ENCODE measurements at places on chromosomes 2 and 18.

GRCh38 chr2:230908595-230909191 is 16.3 kb downstream of the GPR55 start:
- peaks cover 15% of the 10 kb centered on the region for H3K4me1 ChIP-seq
- peak; percentile 92 for DNase-seq
- H3K4me3 ChIP-seq: no peak overlapping the region
- H3K27me3 ChIP-seq: peaks cover 3% of the 10 kb centered on the region

DNA sequence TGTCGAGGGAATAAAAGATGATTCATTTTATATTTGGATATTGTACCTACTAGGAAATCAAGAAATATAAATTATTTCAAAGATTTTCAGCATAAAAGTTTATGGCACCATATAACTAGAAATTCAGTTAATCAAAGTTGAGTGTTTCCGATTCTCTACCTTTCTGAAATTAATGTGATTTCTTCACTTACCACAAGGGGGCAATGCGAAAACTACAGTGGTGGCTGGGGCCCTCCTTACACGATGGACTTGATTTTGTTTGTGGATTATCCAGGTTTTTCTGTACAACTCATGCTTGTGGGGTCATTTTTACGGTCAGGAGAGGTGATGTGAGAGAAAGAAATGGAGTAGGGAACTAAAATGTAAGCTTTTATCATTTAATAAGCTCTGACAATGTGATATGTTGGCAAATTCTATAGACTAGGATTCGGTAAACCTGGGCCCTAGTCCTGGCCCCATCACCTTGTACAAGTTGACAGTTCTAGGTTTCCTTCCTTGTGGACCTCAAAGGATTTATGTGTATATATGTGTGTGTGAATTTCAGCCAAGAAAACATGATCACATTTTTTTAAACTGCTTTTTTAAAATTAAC is 47.6 kb downstream of the G6PC2 start:
- H3K27me3 ChIP-seq: peaks cover 12% of the 10 kb centered on the region
- no peaks in the 10 kb centered on the region for H3K4me1 ChIP-seq
- no peaks in the 10 kb centered on the region for H3K36me3 ChIP-seq
- no peak overlapping the region for H3K27ac ChIP-seq
- no peak overlapping the region for H3K4me3 ChIP-seq
- DNase-seq: peak; percentile 41

- H3K27ac ChIP-seq: peak overlapping the region; percentile 49
- H3K36me3 ChIP-seq: no peaks in the 10 kb centered on the region
- peaks cover 17% of the 10 kb centered on the region for H3K4me1 ChIP-seq
Measured at GRCh38 chr2:189350540-189351209, 90.6 kb upstream of the WDR75 start.

- peaks cover 6% of the 10 kb centered on the region for H3K4me1 ChIP-seq
- no peaks in the 10 kb centered on the region for H3K36me3 ChIP-seq
- DNase-seq: no peak
- no peak overlapping the region for H3K27ac ChIP-seq
- no peak overlapping the region for H3K4me3 ChIP-seq
- H3K27me3 ChIP-seq: no peaks in the 10 kb centered on the region
Measured at GRCh38 chr2:235550946-235551345, 57.1 kb downstream of the AGAP1 start.

DNA sequence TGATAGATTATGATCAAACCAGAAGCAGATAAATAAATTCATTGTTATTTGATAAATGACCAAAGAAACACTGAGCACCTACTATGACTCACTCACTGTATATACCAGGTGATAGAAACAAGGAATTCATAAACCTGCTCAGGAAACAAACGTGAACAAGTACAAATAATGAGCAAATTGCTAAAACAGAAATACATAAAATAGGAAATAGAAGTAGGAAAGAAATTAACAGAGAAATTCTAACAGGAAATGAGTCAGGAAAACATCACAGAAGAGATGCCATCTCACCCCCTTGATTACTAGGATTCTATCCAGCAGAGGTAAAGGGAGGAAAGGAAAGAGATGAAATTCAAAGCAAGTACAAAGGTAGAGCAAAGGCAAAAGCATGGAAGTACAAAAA is 31.3 kb downstream of the EXOC6B start:
- peaks cover 15% of the 10 kb centered on the region for H3K4me1 ChIP-seq
- H3K4me3 ChIP-seq: no peak overlapping the region
- H3K27me3 ChIP-seq: no peaks in the 10 kb centered on the region
- no peaks in the 10 kb centered on the region for H3K36me3 ChIP-seq
- DNase-seq: no peak

GRCh38 chr2:196597531-196597930 is 42.0 kb upstream of the CCDC150 start:
- no peak overlapping the region for H3K4me3 ChIP-seq
- H3K27ac ChIP-seq: no peak overlapping the region
- H3K36me3 ChIP-seq: no peaks in the 10 kb centered on the region
- no peaks in the 10 kb centered on the region for H3K27me3 ChIP-seq
- DNase-seq: no peak

DNA sequence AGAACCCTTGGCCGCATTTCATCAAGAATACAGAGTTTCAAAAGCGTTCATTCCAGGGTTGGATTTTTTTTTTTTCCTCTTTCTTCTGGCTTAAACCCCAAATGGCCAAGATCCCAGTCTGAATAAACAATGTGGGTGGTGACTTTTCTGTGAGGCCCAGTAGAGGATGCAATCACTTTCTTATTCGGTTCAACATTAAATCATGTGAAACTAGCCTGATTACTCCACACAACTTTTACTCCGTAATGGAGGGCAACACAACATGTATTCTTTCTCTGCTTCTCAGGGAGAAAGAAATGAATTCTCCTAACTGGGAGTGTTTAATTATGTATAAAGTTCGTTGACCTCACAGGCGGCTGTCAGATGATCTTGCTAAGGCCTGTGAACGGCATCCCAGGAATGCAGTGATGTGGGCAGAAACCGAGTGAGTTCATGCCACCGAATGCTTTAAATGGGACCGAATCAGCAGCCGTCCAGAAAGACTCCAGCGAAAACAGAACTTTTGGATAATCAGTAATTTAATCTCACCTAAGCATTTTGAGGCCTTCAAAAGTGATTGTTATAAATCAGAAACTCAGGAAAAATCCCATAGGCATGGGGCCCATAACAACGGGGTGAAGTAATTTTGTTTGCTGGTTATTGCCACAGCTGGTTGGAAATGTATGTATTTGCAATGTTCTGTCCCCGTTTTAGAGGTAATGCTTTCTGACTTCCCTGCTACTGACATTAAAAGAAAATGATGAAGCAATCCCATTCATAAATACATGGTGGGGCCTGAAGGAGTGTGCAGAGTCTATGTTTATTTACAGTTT is 81.5 kb downstream of the BCL2 start:
- H3K27me3 ChIP-seq: no peaks in the 10 kb centered on the region
- peak overlapping the region; percentile 64 for H3K4me3 ChIP-seq
- H3K27ac ChIP-seq: peak overlapping the region; percentile 90
- H3K4me1 ChIP-seq: peaks cover 17% of the 10 kb centered on the region
- peak; percentile 75 for DNase-seq

GRCh38 chr2:239509373-239510143 is 108.7 kb upstream of the HDAC4 start:
- no peak for DNase-seq
- H3K27me3 ChIP-seq: peaks cover 20% of the 10 kb centered on the region
- H3K4me1 ChIP-seq: no peaks in the 10 kb centered on the region
- no peak overlapping the region for H3K27ac ChIP-seq

GRCh38 chr2:56713978-56714377 is 530.2 kb downstream of the CCDC85A start:
- no peak overlapping the region for H3K27ac ChIP-seq
- no peaks in the 10 kb centered on the region for H3K36me3 ChIP-seq
- DNase-seq: no peak
- no peak overlapping the region for H3K4me3 ChIP-seq
- H3K4me1 ChIP-seq: peaks cover 2% of the 10 kb centered on the region
- no peaks in the 10 kb centered on the region for H3K27me3 ChIP-seq

- peaks cover 5% of the 10 kb centered on the region for H3K36me3 ChIP-seq
- H3K4me1 ChIP-seq: peaks cover 52% of the 10 kb centered on the region
- H3K4me3 ChIP-seq: no peak overlapping the region
- H3K27ac ChIP-seq: peak overlapping the region; percentile 97
- DNase-seq: peak; percentile 91
- H3K27me3 ChIP-seq: no peaks in the 10 kb centered on the region
Measured at GRCh38 chr2:85911814-85912692, 23.3 kb upstream of the ST3GAL5 start.

DNA sequence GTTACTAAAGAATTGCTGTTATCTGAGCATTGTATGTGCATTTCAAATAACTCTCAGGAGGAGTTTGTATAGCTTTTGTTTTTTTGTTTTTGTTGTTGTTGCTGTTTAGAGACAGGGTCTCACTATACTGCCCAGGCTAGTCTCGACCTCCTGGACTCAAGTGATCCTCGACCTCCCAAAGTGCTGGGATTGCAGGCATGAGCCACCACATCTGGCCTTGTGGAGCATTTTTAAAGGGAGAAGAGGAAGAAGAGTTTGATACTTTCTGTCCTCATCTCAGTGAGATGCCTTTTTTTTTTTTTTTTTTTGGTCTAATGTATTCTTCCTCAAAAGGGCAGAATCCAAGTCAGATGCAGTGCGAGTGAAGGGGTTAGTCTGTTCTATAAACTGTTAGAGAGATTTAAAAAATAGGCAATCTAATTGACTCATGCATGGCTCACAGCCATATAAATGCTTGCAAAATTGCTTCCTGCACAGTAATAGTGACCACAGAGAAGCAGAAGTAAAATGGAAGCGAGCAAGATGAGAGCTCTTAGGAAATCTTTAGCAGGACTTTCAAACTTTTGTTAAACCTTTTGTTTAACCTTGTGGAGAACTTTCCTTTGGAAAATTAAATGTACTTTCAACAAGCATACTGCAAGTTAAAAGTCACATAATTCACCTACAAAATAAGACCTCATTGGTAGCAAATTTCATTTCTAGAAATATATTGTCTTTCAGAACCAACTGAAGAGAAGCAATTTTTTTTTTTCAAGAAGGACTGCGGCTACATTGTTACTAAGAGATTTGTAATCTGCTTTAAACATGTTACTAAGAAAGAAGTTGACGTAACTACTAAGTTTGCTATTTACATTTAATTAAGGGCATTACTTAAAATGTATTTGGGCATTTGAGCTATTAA is 52.3 kb upstream of the ROCK1 start:
- no peaks in the 10 kb centered on the region for H3K27me3 ChIP-seq
- H3K36me3 ChIP-seq: no peaks in the 10 kb centered on the region
- peak overlapping the region; percentile 59 for H3K27ac ChIP-seq
- H3K4me3 ChIP-seq: peak overlapping the region; percentile 28

- H3K36me3 ChIP-seq: no peaks in the 10 kb centered on the region
- H3K27me3 ChIP-seq: no peaks in the 10 kb centered on the region
- H3K4me3 ChIP-seq: no peak overlapping the region
- no peak overlapping the region for H3K27ac ChIP-seq
Measured at GRCh38 chr2:71797035-71797810, 343.9 kb downstream of the DYSF start.

DNA sequence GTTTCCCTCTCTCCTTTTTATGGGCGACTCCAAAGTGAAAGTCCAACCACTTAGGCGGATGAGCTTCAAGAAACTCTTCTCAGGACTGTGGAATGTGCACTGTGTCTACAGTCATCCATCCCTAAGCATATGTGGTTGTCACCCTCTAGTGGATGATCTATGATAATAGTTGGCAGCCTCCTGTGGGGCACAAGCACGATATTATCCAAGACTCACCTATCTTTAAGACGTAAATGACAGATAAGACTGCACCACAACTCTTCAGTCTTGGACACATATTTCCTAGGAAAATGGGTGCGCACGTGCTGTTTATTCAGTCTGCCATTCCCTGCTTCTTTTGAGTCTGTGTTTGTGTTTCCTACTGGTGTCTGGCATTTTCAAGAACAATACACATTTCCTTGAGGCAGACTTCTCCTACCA is 145.5 kb upstream of the CTAGE1 start:
- H3K4me1 ChIP-seq: peaks cover 18% of the 10 kb centered on the region
- peak; percentile 87 for DNase-seq
- no peak overlapping the region for H3K4me3 ChIP-seq
- no peaks in the 10 kb centered on the region for H3K27me3 ChIP-seq
- H3K27ac ChIP-seq: peak overlapping the region; percentile 12
- no peaks in the 10 kb centered on the region for H3K36me3 ChIP-seq

DNA sequence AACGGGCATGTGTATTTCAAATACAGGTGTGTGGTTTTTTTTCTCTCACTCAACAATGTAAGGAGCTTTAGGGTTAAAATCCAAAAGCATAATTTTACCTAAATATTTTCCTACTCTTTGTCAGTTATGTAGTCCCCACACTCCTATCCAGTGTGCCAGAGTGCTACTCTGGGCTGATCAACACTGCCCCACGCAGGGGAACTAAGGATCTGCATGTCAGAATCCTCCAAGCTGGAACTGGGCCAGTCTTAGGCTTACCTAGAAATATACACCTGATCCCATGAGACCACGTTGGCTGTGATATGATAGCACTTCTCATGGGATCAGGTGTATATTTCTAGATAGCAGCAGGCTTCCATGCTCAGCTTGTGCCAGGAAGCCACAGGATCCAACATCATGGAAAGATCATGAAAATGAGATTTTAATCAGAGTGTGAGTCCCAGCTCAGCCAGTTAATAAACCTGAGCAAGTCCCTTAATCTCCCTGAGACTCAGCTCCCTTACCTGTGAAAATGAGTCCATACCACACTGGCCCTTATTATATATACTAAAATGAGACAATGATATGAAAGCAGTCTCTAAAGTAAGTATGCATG is 29.7 kb downstream of the CCDC141 start:
- DNase-seq: peak; percentile 68
- H3K27me3 ChIP-seq: no peaks in the 10 kb centered on the region
- no peaks in the 10 kb centered on the region for H3K4me1 ChIP-seq
- peaks cover 2% of the 10 kb centered on the region for H3K36me3 ChIP-seq
- no peak overlapping the region for H3K4me3 ChIP-seq

DNA sequence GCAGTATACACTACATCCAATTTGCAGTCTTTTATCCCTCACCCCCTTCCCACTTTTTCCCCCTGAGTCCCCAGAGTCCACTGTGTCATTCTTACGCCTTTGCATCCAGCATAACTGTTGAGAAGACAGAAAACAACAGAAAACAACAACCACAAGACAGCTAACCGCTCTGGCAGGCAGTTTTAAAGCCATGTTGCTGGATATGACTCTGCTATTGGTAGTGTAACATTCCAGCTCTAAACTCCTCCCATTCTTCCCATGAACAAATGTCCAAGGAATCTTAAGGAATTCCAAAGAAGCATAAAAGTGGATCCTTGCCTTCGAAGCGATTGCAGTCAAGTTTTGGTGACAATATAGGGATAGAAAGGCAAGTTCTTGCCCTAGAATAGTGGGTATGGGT is 599.1 kb downstream of the NYAP2 start:
- no peak overlapping the region for H3K4me3 ChIP-seq
- H3K36me3 ChIP-seq: no peaks in the 10 kb centered on the region
- H3K27me3 ChIP-seq: no peaks in the 10 kb centered on the region

- H3K4me1 ChIP-seq: no peaks in the 10 kb centered on the region
- DNase-seq: no peak
- H3K27me3 ChIP-seq: no peaks in the 10 kb centered on the region
- no peaks in the 10 kb centered on the region for H3K36me3 ChIP-seq
- no peak overlapping the region for H3K4me3 ChIP-seq
- no peak overlapping the region for H3K27ac ChIP-seq
Measured at GRCh38 chr2:70116936-70117552, 29.8 kb downstream of the PCBP1 start.
